ENCODE measurements at places on chromosomes 4 and X.

DNA sequence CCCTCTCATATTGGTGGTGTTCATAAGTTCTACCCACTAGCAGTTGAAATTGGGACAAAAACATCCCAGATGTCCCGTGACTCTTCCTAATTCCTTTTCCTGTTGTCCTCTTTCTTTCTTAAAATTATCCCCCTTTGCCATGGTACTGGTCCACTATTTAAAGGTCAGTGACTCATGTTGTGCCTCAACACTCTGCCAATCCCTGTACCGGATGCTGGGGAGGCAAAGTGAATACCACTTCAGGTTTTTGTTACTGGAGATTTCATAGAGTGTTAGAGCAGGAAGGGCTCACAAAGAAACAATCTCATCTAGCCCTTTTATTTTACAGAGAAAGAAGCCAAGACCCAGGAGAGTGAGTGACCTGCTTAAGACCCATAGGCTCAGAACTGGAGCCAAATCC lies 24.6 kb downstream of the SEPTIN11 start:
- no peak for DNase-seq

GRCh38 chrX:24081661-24082154 lies 27.0 kb downstream of the EIF2S3 start:
- no peak for DNase-seq

- DNase-seq = no peak
Observed at GRCh38 chr4:48131736-48132135, 2.3 kb downstream of the TXK start.

DNA sequence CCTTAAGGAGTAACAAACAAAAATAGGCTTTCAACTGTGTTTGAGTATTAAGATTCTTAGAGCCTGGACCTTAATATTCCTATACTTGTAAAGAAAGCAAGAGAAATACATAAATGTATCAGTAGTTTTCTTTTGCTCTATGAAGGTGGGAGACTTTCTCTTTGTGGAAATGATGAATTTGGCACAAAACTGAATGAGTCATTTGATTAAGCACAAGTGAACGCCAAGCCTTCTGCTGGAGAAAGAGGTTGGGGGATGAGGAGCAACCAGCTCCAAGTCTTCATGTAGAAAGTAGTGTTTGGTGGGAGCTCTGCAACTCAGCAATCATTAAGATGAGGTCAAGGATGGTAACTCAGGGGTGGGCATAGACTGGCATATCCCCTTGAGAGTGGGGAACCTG lies 49.6 kb downstream of the MEPE start:
- DNase-seq = no peak

DNA sequence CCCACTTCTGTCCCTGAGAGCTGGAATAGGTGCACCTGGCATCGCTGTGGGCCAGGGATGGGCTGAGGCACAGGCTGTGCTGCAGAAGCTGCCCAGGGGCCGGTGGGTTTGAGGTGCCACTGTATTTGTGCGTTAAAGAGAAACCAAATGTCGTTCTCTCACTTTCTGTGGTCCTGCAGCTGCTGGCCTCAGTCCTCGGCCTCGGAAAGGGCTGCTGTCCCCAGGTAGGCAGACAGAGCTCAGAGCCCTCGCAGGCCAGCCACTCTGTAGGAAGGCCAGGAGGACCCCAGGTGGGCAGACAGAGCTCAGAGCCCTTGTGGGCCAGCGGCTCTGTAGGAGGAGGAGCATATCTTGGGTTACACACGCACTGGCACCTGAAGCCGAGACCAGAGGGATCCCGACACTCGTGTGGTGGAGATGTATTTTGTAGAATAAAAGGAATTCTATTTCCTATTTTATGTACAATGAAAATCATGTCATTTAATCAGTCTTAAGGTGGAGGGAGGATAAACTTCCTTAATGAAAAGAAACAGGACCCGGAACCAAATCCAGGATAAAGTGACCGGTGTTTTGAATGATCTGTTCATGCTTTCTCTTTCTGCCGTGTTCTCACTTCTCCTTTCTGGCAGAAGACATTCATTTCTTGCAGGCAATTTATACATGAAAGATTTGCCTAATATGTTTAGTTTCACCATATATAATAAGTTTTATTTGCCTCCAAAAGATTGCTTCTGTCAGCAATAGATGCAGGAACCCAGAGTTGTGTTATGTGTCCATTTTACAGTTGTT lies 54.4 kb upstream of the HGFAC start:
- DNase-seq = no peak
